Left lobe of liver (tissue), 2 donors: ENCODE measurements at places on chromosomes 13 and 19. TPM values are rescaled to one million over a fixed set of nuclear protein-coding genes. Genes with fewer than 3 reads are reported as not detected.

DNA sequence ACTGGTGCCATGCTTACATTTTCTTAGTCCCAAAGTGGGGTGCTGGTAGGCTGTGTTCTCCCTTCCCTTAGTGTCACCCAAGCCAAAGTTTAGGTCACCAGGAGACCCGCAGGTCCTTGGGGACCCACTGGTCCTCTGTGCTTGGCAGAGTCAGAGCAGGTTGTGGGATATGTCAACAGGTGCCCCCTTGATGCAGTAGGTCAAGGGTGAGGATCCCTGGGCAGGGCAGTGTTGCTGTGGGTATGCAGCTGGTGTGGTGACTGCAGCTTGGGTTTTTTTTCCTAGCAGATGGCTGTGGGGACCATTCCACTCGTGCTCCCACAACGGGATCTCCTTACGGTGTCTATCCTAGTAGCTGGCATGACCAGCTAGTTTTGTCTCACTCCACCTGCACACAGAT, 23.7 kb downstream of the NHLRC3 start:
- no peak for DNase-seq

- DNase-seq = no peak
Observed at GRCh38 chr19:40920300-40921004, 38.4 kb upstream of the CYP2A7 start.

GRCh38 chr13:112448621-112449544, 72.7 kb downstream of the SPACA7 start:
- no peak for DNase-seq

Gene IFT88
- 7.9 TPM for total RNA-seq

Gene GPR18
- total RNA-seq = 0.15 TPM

GRCh38 chr13:25848812-25849745, 202.7 kb downstream of the SHISA2 start:
- DNase-seq = no peak

DNA sequence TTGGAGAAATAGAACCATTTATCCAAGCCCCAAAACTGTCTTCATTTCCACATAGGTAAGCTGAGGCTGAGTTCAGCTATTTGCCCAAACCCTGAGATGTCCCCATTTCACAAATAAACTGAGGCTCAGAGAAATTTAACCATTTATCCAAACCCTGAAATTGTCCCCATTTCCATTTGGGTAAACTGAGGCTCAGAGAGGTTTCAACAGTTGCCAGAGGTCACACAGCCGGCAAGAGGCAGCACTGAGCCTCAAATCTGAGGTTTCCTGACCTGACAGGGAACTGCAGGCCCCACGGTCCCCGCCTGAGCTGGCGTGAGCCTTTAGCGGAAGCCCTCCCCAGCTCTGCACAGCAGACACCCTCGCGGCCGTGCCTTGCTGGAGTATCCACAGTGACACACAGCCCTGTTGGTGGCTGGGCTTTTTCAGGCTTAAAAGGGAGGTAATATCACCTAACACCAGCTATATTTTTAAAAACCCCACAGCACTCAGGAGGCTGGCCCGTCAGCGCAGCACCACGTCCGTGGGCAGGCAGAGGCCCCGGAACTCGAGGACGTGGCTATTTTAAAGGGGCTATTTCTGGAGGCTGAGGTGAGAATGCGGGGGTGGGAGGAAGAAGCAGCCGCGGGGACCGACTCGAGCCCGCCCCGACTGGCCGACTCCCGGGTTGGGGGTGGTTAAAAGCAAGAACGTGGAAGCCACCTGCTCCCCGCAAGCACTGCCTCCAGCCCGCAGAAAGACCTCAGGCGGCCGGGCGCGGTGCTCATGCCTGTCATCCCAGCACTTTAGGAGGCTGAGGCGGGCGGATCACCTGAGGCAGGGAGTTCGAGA, 18.5 kb downstream of the PTPRS start:
- no peak for DNase-seq

- no peak for DNase-seq
Observed at GRCh38 chr13:90336507-90336906, 1011.0 kb upstream of the MIR17HG start.

Gene C19orf12
- 52.3 TPM for total RNA-seq

DNA sequence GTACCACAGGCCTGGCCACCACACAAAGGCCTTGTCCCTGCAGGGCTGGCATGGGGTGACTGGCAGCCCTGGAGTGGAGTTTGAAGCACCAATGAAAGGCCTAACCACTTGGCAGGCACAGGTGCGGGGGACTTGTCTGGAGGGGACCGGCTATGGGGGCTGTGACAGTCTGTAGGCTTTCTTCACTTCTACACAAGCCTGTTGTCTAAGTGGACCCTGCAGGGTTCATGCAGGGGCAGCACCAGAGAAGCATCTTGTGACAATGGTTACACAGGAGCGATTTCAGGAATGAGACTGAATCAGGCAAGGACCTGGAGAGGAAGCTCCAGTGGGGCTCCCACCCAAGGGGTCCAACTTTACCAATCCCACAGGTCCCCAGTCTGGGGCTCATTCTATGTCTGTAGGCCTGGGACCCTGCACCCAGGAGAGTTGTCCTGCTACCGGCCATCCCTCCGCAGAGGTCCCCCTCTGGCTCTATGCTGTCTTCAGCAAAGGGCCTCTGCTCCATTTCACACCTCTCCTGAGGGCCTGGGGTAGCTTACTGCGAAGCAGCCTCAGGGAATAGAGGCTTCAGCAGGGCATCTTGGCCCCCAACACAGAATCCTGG, 2.3 kb upstream of the ZNF837 start:
- no peak for DNase-seq

Gene GALP
- total RNA-seq = not detected

Gene TMEM59L
- not detected for total RNA-seq

DNA sequence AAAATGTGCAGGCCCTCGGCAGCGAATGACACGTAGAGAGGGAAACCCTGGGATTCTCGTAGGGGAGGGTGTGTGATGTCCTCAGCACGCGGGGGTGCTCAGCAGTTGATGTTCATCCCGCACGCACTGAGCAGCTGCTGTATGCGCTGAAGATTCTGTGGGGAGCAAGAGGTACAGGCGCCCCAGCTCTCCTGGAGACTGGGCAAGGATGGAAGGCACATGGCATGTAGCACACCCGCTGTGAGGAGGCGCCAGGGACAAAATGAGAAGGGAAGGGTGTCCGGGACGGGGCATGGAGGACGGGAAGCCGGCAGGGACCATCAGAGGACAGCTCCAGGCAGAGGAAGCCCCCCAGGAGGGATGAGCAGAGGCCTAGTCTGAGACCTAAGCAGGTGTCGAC, 15.4 kb downstream of the ATP11A start:
- no peak for DNase-seq

Gene ZSCAN18
- 15.4 TPM for total RNA-seq

DNA sequence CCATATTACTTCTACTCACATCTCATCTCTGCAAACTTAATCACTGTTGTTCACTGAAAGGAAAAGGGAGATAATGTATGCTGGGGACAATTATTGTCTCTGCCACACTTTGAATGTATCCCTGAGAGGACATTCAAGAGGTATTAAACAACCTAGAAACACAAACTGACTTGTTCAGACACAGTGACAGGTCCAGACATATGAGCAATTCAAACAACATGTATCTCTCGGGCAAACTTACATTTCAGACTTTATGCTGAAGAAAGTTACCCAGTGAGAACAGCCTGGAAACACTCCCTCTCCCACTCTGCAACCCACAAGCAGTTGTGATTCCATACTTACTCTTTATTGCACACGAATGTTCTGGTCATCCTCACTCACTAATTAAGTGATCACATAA, 968.7 kb upstream of the SLC10A2 start:
- no peak for DNase-seq

DNA sequence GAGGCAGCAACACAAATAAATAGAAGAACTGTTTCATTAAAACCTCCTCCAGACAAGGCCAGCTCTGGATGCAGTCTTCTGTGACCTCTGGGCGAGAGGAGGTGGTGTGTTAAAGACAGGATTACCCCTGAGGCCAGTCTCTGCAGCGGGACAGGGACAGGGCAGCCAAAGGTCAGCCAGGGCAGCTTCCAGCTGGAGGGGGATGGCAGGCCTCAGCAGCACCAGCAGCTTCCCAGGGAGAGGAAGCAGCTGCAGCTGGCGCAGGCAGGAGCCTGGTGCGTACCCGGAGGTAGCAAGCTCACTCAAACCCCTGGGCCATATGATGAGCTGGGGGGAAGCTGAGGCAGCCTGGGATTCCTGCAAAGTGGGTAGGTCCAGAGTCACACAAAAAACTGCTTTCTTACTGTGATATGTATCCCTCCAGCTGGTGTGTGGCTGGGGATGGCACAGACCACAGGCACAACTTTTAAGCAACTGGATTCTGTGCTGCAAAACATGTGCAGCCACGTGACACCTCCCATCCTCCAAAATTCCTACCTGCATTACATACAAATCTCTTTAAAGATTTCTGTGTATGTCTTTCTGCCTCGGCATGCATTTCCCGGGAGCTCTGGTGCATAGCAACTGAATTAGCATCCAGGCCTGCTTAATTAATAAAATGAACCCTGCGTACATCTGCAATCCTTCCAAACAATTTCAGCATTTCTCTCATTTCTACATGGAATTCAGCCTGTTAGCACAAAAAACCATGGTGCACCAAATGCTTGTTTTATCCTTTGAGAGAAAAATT, 238.3 kb upstream of the MAB21L1 start:
- no peak for DNase-seq

DNA sequence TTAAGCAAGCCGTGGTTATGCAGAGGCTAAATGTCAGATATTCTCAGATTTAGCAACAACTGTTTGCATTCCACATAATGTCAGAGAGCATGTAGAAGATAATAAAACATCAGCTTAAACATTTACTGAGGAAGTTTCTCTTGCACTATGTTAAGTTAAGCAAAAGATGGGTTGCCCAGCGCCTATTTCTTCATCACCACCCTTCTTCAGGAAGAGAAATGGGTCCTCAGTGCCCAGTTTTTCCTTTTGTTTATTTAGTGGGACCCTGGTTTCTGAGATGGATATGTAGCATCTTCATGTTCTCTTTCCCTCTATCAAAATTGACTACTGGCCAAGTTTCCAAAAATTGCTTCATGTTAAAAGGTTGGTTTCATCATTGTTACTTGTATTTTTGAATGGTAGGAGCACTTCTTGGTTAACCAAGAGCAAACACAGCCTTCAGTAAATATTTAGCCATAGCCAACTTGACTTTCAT, 356.8 kb downstream of the RFC3 start:
- DNase-seq = no peak

DNA sequence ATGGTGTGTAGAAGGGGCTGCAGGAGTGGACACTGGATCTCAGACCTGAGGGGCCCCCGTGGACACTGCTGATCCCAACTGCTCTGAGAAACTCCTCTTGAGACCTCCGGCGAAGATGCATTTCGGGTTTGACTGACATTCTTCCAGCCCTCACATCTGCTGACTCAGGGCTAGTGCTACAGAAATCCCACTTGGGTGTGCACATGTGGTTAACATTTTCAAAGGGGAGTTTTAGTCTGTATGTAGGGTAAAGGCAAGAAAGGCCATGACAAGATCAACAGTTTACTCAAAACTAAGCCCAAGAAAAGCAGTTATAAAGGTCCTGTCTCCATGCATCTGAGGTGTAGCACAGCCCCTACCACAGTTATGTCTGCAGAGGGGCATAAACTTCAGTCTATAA, 31.2 kb downstream of the DLEU7 start:
- no peak for DNase-seq

GRCh38 chr19:18137657-18138339, 15.2 kb upstream of the PIK3R2 start:
- no peak for DNase-seq

Gene NHLRC3
- 16.7 TPM for total RNA-seq

Gene UBL3
- total RNA-seq = 21.8 TPM

Gene ZNF583
- 1.1 TPM for total RNA-seq

GRCh38 chr19:47323872-47324271, 8.1 kb upstream of the C5AR2 start:
- DNase-seq = no peak

Gene ZNF154
- total RNA-seq = 0.96 TPM

- no peak for DNase-seq
Observed at GRCh38 chr19:53581871-53582279, 43.9 kb downstream of the ZNF331 start.

Gene ADPRHL1
- 1.2 TPM for total RNA-seq

Gene LRRC25
- total RNA-seq = 2.2 TPM

DNA sequence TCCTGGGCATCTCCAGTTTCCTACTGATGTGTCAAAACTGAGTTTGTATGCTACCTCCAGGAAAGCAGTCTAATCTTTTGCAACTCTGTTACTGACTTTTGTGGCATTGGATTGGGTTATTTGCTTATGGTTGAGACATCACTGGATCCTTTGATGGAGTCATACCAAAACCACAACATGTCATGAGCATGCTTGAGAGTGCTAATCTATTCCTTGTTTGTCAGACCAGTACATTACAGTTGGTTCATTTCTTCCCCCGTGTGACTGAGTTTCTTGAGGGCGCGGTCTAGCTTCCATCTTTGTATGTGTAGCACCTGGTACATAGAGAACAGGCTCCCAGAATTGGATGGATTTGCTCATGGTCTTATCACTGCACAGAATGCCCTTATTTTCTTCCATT, 43.2 kb downstream of the SUGT1 start:
- no peak for DNase-seq
